Activated T-cell treated with anti-CD3 and anti-CD28 coated beads, Interleukin-2, amount 50 U/mL, for 24 hours (primary cell): ENCODE measurements at places on chromosomes 11 and 22.

- DNase-seq, result no peak
Observed at GRCh38 chr22:46794067-46794466, 31.6 kb downstream of the TBC1D22A start.

GRCh38 chr11:9899676-9900075 is 235.8 kb downstream of the SWAP70 start:
- DNase-seq, result no peak

- no peak for DNase-seq
Observed at GRCh38 chr11:122108192-122108799, 7.7 kb downstream of the BLID start.

- no peak for DNase-seq
Observed at GRCh38 chr22:27193636-27194035, 536.2 kb downstream of the MIAT start.

DNA sequence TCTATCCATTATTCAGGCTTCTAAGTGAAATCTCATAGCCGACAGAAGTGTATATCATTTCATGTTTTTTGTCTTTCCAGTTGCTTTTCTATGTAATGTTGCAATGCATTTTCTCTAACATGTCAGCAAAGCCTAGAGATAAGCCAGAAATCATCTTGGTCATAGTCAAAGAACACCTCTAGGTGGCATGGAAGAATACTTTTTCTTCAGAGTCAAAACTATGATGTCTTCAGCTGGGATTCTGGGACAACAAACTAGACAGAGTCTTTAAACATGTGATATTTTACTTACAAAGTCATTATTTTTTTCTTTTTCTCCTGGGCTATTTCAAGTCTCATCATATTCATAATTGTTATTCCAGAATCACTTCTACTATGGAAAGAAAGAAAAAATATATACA is 4.4 kb downstream of the GAS2 start:
- DNase-seq, result no peak

DNA sequence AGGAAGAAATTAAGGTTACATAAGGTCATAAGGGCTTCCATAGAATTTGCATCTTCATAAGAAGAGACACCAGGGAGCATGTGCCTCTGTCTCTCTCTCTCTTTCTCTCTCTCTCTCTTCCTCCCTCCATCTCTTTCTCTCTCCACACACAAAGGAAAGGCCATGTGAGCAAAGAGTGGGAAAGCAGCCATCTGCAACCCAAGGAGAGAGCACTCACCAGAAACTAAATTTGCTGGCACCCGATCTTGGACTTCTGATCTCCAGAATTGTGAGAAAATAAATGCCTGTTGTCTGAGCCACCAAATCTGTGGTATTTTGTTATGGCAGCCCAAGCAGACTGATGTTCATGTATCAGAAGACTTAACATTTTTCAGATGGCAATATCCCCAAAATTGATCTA is 6.4 kb upstream of the KRTAP5-10 start:
- no peak for DNase-seq

- no peak for DNase-seq
Observed at GRCh38 chr11:103202048-103202651, 92.9 kb downstream of the DYNC2H1 start.

DNA sequence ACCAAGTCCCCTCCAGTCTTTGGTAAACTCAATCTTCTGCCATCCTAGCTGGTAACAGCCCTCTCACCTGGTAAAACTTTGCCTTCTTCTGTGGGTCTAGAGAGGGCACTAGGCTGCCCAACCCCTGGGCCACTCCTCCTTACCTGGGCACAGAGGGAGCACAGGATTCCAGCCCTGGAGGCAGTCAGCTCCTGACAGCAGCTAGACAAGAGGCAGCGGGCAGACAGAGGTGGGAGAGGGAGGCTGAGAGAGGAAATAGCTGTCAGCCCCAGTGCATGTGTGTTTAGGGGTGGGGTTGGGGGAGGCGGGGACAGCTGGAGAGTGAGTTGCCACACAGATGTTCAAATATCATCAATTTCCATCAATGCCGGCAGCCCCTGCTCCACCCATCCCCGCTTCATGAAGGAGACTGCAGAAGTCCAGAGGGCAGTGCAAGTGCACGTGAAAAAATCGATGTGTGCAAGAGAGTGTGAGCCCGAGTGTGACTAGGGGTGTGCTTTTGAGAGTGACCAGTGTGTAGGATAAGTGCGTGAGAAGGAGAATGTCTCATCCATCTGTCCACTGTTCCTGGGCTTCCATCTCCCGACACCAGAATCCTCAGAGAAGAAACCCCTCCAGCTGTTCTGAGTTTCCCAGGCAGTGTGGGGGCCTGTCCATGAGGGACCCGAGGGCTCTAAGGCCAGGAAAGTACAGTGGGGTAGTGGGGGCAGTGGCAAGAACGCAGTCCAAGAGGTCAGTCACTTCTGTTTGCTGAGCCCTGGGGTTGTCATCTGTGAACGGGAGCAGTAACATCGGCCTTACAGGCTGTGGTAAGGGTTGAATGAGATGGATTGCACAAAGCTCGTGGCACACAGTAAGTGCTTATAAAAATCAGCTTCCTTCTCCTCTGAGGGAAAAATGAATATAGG is at the start of gene PTGDR2:
Gene PTGDR2, minus strand, starts transcription at position 225 of the 908 bp plus-strand sequence. CDS start 2,228 bp downstream, outside the sequence.
- DNase-seq, result no peak
